ENCODE measurements at places on chromosomes 1 and 21. TPM values are rescaled to one million over a fixed set of nuclear protein-coding genes. Genes with fewer than 3 reads are reported as not detected.
A peak's percentile ranks its signal among the peaks of the same experiment; 100 is the strongest.

The DIO1 gene
- total RNA-seq, result not detected

DNA sequence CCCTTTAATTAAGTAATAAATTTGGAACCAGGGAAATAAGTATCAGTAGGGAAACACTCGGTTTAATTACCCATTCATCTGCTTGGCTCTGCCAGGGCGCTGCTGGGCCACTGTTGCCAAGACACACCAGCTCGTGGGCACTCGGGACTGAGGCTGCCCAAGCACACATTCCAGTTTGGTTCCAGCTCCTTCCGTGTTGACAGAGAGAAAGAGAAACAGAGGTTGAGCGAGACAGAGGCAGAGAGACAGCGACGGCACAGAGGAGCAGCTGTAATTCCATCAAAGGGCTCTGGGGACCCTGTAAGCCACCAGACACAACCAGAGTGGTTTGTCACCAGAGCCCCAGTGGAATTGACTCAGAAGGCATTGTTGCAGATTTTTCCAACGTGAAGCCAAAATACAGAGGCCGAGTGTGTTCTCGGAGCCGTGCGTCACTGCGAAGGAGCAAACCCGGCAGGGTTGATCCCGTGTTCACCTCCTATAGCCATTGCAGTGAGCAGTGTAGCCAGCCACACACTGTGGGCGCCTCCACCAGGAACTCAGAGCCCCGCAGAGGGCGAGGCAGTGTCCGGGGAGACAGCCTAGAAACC, 33.5 kb downstream of the SYF2 start:
- DNase-seq, result peak; percentile 51

- no peak for DNase-seq
Observed at GRCh38 chr1:67630438-67631045, 54.5 kb upstream of the GADD45A start.

The HLCS gene
- total RNA-seq, result 27.5 TPM

DNA sequence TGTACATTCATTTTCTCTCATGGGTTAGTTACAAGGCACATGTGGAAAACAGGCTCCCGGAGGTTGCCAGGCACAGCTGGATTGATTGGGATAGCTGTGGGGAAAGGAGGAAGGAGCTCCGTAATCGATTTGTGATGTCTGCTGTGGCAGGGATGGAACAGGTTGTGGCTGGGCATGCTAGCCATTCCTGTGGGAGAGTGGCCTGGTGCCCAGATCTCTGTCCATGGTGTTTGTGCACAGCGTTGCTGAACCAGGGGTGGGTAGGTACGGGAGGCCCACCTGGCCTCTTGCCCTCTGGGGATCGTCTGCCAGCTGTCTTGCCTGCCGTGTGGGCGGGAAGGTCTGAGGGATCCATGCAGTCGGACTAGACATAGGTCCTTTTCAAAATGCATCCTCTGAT, 302.8 kb upstream of the VAMP3 start:
- DNase-seq, result no peak

DNA sequence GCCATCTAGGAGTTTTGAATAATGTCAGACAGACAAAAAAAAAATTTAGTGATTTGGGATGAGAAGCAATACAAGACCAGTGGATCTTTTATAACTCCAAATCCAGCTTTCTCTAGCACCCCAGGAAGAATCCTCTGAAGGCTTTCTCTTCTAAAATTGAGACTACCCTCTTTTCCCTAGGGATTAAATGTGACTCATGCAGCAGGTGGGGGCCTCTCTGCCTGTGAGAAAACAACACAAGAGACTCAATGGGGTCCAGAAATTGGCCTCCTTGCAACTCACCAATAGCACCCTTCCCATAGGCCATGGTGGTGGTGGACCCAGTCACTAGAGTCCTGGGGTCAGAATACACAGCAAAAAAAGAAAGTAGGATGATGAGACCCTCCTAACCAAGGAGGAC, 120.3 kb upstream of the ATP1A1 start:
- DNase-seq, result no peak

DNA sequence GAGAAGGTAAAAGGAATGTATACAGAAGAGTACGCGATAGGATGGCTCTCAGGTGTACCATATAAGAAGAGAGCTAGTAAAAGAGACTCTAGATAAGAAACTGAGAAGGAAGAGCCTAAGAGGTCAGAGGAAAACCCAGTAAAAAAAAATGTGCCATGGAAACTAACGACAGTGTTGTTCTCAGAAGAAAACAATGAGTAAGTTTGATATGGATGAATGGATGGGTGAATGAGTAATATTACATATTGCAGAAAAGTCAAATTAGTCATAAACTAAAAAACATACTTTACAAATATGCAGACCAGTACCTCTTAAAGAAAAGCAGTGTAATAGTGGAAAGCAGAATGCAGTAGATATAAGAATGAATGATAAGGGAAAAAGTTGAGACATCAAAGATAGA, 316.2 kb downstream of the HMCN1 start:
- DNase-seq, result no peak
